ENCODE measurements at places on chromosomes 6 and 20.

- no peak for DNase-seq
These were observed 36.2 kb downstream of the ARHGAP18 start for GRCh38 chr6:129673748-129674147.

DNA sequence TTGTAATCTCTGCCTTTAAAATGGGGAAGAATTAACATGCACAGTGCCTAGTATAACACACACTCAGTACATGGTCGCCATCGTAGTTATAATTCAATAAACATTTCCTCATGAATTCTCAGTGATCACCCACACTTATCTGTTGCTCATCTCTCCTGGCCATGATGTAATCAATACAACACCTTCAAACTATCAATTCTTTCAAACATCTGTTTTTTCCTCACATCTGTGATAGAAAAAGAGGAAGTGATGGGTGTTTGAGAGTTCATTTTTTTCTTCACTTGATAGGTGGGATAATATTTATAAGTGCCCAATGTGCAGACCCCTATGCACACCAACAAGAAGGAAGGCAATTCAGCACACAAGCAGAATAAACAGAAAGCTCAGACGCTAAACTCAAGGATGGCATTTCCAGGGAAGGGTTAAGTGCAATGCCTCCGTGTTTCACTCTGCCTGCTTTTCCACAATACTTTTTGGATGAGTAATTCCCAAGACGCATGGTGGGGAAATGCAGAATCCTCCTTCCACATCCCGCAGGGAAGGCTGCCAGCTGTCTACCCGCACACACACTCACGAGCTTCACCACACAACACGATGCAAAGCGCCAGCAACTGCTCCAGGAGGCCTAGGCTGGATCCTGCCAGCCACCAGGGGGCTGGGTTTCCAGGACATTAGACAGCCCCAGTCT lies 100.3 kb downstream of the GMPR start:
- DNase-seq = peak; percentile 100

- DNase-seq = no peak
These were observed 363.5 kb downstream of the SYNE1 start for GRCh38 chr6:152273638-152274037.

DNA sequence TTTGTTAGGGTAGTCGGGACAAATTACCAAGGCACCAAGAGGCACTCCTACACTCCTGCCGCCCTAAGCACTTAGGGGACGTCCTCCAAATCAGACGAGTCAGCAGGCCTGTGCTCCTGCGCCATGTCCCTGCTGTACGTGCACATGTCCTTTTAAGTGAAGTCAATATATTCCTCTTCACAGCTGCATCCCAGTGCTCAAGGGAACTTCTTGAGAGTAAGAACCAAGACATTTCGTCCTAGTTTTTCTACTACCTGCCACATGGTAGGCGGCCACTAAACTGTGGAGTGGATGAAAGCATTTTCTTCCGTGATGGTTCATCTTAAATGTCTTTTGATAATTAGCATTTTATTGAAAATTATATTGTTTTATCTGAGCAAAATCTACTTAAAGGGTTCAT lies 100.7 kb downstream of the RPP40 start:
- no peak for DNase-seq

All from GM23248 (cell line).